ENCODE measurements at places on chromosomes 4 and X. TPM values are rescaled to one million over a fixed set of nuclear protein-coding genes. Genes with fewer than 3 reads are reported as not detected.

Gene MAGEB1
- total RNA-seq = not detected

Gene PWWP3B
- total RNA-seq = not detected

Gene SLC39A8
- total RNA-seq = 34.0 TPM

Gene GPRIN3
- total RNA-seq = 0.03 TPM

Gene TRAPPC11
- total RNA-seq = 24.5 TPM

Gene MAGEA1
- not detected for total RNA-seq

Gene SPANXA2
- total RNA-seq = not detected

Gene PNCK
- 0.21 TPM for total RNA-seq

Gene GPR119
- total RNA-seq = not detected

Gene LDB2
- total RNA-seq = 0.15 TPM

Gene HNRNPDL
- 323 TPM for total RNA-seq

Gene USP26
- not detected for total RNA-seq

Gene FMR1NB
- not detected for total RNA-seq

Gene P2RY8
- 61.3 TPM for total RNA-seq

Gene AREG
- total RNA-seq = not detected

Gene PARM1
- 43.2 TPM for total RNA-seq

Gene EVC
- 55.9 TPM for total RNA-seq

Gene RUFY3
- total RNA-seq = 28.3 TPM

Gene IL21
- total RNA-seq = not detected

Gene IQCM
- total RNA-seq = not detected

Gene FDCSP
- not detected for total RNA-seq

Gene MAP7D2
- total RNA-seq = 0.13 TPM

Gene FAM184B
- total RNA-seq = not detected

Gene TREX2
- total RNA-seq = 0.80 TPM

Gene PLAC8
- total RNA-seq = 238 TPM

Gene SORCS2
- total RNA-seq = not detected

Gene GPRASP3
- total RNA-seq = 0.10 TPM

Gene LINC00632
- total RNA-seq = 0.24 TPM

Gene PNMA6E
- not detected for total RNA-seq

Gene CD40LG
- total RNA-seq = 0.11 TPM

Gene ZNF827
- total RNA-seq = 24.4 TPM

Gene FAM9B
- total RNA-seq = not detected

Gene DRP2
- 0.24 TPM for total RNA-seq

Gene SHROOM2
- total RNA-seq = 0.27 TPM

Gene ADH1A
- not detected for total RNA-seq

Gene ABCG2
- total RNA-seq = not detected
